AG09319 (cell line): ENCODE measurements at places on chromosomes 6 and 20.

DNA sequence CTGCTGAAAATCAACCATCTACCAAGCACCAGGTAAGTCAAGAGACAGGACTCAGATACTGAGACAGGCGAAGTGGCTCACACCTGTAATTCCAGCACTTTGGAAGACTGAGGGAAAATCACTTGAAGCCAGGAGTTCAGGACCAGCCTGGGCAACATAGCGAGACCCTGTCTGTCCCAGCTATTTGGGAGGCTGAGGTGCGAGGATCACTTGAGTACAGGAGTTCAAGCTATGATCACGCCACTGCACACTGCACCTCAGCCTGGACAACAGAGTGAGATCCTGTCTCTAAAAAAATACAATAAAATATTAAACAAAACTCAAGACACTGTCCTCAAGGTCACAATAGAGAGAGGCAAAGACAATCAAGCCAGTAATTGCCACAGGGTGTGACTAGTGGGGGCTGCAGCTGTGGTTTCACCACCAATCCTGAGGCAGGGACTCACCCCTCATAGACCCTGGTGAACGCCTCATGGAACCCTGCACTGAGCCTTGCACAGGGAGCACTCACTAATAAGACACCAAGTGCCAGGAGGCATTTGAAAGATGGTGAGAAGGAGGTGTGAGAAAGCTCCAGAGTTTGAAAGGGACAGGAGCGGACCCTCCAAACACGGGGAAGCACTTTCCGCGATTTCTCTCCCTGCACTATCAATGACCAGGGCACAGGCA lies 1.7 kb downstream of the SNHG17 start:
- DNase-seq = no peak

GRCh38 chr20:54221353-54221752 lies 13.5 kb downstream of the PFDN4 start:
- no peak for DNase-seq

DNA sequence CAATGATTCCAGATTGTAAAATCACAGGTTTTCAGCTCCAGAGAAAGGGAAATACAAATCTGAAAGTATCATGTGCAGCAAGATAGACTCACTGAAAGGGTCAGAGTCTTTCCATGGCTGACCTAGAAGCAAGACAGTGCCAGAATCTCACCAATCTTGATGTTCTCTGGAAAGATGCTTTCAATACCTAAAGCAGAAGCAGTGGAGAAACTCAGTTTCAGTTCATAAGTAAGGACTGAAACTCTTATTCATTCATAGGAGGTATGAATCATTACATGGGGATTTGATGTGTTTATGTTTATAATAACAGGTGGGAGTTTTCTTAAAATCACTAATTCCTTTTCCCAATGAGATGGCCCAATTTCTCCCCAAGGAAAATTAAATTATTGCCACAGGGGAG lies 42.5 kb downstream of the SLC2A12 start:
- DNase-seq = no peak

DNA sequence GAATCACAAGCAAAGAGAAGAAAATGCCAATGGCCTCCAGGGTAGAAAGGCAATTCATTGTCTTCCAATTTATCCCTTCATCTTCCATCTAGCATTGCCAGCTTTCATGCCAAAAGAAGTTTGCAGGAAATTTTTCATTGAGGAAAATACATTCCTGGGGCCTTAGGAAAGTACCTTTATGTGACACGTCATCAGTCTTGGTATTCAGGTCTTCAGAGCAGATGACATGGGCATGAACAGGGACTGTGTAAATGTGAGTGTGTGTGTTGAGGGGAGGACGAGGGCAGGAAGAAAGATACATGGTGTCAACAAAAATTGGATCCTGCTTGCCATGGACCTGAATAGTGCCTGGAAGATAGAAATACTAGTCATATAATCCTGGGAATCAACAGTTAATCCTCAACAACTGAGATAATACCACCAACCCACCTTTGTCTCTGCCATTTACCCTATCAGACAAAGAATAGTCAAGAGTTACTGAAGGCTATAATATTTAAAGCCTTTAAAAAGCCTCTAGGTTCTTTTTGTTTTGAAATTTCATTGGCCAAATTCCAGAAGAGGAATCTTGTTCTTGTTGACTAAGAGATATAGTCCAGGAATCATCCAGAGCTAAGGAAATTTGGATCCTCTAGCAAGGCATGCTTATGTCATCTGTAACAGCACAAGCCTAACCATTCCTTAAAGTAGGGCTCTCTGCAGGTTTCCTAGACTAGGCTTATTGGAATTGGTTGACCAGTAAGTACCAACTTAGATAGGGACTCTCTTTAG lies 405.8 kb upstream of the SASH1 start:
- no peak for DNase-seq

DNA sequence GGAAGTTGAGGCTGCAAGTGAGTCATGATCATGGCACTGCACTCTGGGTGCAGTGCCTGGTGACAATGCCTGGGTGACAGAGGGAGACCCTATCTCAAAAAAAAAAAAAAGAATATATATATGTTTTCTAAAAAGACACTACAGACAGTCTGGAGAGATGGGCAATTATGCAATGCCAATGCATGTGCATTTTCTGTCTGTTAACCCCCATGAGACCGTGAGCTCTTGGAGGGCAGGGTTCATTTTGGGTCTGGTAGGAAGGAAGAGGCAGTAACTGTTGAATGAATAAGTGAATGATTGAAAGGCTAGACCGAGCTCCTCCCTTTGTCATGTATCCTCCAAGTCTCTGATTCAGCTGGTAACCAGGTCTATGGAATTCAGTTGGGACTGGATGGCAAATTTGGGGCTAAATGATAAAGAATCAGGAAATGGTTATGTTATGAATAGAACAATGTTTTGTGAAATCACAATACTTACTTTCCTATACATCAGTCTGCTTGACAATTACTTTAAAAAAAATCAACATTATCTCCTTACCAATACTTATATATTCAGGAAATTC lies 5.6 kb upstream of the BLCAP start:
- no peak for DNase-seq
